ENCODE measurements at places on chromosomes 16 and 17.

DNA sequence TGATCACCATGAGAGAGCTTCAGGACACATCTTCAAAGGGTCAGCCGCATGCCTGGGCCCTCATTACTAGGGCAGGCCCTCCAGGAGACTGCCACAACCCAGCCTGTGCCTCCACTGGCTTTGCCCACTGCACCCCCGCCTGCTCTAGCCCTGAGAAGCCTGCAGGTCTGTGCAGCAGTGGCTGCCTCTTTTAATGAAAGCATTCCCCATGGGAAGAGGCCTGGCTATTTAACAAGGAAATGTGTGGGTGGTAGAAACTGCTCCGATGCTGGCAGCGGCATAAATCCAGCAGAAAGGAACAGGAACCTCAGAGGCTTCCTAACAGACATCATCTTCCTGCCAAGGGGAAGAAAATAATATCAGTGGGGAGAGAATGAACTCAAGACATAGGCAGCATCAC, 375 bp upstream of the KRT32 start:
- no peak overlapping the region for H3K4me3 ChIP-seq
- DNase-seq: no peak
- H3K36me3 ChIP-seq: no peaks in the 10 kb centered on the region
- no peak overlapping the region for H3K27ac ChIP-seq

- peaks cover 8% of the 10 kb centered on the region for H3K4me1 ChIP-seq
- H3K4me3 ChIP-seq: no peak overlapping the region
- H3K27ac ChIP-seq: no peak overlapping the region
- H3K27me3 ChIP-seq: peaks cover 27% of the 10 kb centered on the region
- H3K36me3 ChIP-seq: no peaks in the 10 kb centered on the region
These were observed 5.4 kb downstream of the TPSD1 start for GRCh38 chr16:1261131-1261892.

DNA sequence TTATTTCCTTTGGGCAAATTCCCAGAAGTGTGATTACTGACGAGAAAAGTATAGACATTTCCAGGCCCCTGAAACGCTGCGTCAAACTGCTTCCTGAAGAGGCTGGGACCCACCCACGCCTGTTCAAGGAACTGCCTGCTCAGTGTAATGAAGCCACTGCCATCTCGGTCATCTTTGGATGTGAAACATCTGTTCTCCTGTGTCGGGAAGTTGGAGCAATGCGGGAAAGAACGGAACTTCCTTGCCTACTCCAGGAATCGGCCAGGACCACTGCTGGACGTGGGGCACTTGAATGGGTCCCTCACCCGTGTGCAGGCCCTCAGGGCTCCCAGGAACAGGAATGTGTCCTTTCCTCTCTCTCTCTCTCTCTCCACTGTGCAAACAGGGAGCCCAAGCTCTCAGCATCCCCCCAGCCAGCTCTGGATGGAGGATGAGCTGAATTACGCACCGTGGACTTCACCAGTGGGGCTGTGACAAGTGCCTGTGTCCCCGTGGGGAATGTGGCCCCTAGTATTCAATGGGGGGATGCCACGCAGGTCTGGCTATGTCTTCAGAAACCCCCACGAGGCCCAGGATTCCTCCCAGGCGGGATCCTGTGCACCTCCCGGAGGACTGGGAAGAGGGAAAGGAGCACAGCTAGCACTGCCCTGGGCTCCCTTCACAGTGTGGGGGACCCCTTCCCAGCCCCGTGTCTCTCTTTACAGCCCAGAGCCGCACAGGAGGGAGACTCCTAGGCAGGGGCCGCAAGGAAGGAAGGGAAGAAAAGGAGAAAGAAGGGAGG, 18.3 kb upstream of the LITAF start:
- H3K27me3 ChIP-seq: no peaks in the 10 kb centered on the region
- H3K36me3 ChIP-seq: no peaks in the 10 kb centered on the region
- no peak for DNase-seq
- no peak overlapping the region for H3K27ac ChIP-seq
- no peaks in the 10 kb centered on the region for H3K4me1 ChIP-seq

DNA sequence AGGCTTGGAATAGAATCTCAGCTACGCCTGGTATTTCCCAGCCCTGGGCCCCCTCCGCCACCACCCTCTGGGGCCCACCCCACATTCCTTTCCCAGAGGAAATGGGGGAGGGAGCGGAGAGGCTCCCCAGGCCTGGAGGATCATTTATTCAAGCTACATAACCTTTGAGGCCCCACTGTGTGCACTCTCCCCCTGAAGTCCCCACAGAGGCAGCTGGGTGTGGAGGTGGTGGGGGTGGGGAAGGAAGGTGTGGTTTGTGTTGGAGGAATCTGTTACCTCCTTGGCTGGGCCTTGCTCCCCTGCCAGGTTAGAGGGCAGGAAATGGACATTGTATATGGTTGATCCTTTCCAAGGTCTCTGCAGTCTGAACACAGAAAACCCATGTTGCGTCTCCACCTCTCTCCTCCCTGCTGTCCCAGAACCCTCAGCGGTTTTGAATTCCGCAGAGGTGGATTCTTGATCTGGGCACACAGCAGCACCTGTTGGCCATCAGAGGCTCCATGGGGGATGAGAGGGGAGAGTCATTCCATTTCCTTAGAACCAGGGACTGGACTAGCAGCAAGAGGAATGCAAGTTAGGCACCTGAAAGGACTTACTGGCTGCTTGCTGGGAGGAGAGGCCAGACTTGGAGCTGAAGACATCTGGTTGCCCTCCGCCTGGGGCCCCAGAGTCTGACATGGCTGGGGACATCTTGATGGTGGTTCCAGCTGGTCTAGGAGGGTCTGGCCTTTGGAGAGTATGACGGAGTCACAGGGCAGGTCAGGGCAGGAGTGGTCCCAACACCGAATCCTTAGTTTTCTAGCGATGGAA, 23.0 kb downstream of the ARHGAP23 start:
- no peak overlapping the region for H3K4me3 ChIP-seq
- no peak for DNase-seq
- H3K36me3 ChIP-seq: no peaks in the 10 kb centered on the region
- H3K27ac ChIP-seq: no peak overlapping the region
- peaks cover 19% of the 10 kb centered on the region for H3K27me3 ChIP-seq

- H3K4me3 ChIP-seq: no peak overlapping the region
- DNase-seq: no peak
- no peaks in the 10 kb centered on the region for H3K4me1 ChIP-seq
- H3K36me3 ChIP-seq: no peaks in the 10 kb centered on the region
- no peaks in the 10 kb centered on the region for H3K27me3 ChIP-seq
These were observed 26.8 kb upstream of the WSCD1 start for GRCh38 chr17:6043405-6043804.

GRCh38 chr16:58107709-58108108, 21.5 kb downstream of the CFAP20 start:
- no peak overlapping the region for H3K4me3 ChIP-seq
- no peak overlapping the region for H3K27ac ChIP-seq
- H3K36me3 ChIP-seq: no peaks in the 10 kb centered on the region
- H3K27me3 ChIP-seq: no peaks in the 10 kb centered on the region

GRCh38 chr16:67930191-67930590, 1.5 kb downstream of the CTRL start:
- no peak overlapping the region for H3K27ac ChIP-seq
- H3K4me3 ChIP-seq: no peak overlapping the region
- H3K36me3 ChIP-seq: peaks cover 41% of the 10 kb centered on the region
- peaks cover 6% of the 10 kb centered on the region for H3K4me1 ChIP-seq
- DNase-seq: no peak

DNA sequence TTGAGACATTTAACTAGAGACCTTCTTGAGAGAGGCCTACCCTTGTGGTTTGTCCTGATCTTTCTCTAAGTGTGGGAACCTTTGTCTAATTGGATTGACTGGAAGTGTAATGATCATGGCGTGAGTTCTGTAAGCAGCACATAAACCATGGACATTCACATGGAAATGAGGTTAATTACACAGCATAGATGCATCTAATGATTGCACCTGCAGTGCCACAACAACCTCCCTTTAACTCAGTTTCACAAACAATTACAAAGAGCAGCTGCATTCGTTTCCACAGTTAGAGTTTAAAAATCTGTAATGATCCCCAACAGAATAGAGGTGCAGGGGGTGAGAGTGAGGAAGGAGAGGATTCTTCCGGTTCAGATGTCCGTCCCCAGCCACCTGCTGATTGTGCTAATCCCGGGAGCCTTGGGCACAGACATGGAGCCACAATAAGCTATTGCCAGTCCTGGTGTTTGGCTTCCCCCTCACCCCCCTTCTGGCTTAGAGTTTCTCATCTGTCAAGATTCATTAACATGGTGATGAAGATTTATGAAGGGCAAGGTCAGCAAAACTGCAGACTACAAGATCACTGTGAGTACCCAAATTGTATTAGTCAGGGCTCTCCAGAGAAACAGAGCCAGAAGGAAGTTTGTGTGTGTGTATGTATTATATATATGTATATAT, 659.2 kb upstream of the SOX9 start:
- H3K27ac ChIP-seq: no peak overlapping the region
- H3K4me3 ChIP-seq: no peak overlapping the region
- no peaks in the 10 kb centered on the region for H3K27me3 ChIP-seq
- H3K4me1 ChIP-seq: no peaks in the 10 kb centered on the region
- no peak for DNase-seq
- no peaks in the 10 kb centered on the region for H3K36me3 ChIP-seq

DNA sequence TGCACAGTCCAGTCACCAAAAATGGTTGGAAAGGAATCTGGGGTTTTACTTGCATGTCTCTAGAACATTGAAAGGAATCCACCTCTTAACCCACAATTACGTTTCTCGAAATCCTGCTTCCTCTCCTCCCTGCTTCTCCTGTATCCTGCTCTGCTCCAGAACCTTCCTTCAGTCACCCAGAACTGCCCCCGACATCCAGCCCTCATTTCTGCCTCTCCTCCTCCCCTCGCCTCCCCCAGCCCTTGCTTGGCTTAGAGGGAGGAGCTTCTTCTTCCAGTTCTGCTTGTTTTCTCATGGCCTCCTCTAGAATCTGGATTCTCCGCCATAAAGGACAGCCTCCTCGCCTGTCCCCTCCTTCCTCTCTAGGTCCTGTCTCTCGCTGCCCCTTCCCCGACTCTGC, 48.3 kb downstream of the ZDHHC7 start:
- no peak for DNase-seq
- H3K27me3 ChIP-seq: no peaks in the 10 kb centered on the region
- H3K36me3 ChIP-seq: no peaks in the 10 kb centered on the region
- no peak overlapping the region for H3K4me3 ChIP-seq

DNA sequence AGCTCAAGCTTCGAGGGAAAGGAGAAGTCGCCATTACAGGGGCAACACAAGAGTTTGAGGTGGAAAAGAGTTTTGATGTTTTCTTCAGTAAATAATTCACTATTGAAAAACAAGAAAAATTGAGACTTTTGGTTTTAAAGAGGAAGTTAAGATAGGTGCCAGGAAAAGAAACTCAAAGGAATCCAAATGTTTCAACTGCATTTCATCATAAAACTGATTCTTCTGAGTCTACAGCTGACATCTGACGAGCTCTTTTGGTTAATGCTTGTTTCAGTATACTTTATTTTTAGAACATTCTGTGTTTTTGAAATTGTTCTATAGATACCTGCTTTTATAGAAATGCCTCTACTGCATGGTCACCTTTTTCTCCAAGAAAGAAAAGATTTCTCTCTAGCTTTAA, 54.0 kb downstream of the ERN1 start:
- H3K36me3 ChIP-seq: peaks cover 65% of the 10 kb centered on the region
- no peak for DNase-seq
- H3K4me1 ChIP-seq: peaks cover 10% of the 10 kb centered on the region
- H3K4me3 ChIP-seq: no peak overlapping the region

DNA sequence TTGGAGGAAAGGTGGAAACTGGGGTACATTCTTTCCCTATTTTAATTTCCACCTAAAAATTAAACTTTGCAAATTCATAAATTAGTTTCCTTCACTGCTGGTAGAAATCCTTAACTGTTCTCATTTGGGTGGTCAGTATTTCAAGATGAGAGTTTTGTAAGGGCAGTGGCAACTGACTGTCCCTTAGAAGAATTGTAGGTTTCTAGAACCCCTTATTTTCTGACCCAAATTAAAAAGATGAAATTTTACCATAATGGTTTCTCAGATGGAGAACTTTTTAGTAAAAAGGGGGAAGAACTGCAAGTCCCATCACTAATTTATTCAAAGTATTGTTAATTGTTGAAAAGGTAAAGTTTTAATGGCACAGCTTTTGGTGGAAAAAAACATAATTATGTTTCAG, 5.6 kb downstream of the IGF2BP1 start:
- peaks cover 10% of the 10 kb centered on the region for H3K4me1 ChIP-seq
- H3K27ac ChIP-seq: no peak overlapping the region
- no peaks in the 10 kb centered on the region for H3K36me3 ChIP-seq
- H3K27me3 ChIP-seq: peaks cover 78% of the 10 kb centered on the region
- DNase-seq: no peak

- H3K4me1 ChIP-seq: peaks cover 19% of the 10 kb centered on the region
- no peak overlapping the region for H3K27ac ChIP-seq
- H3K4me3 ChIP-seq: no peak overlapping the region
These were observed 4.1 kb upstream of the GPRC5C start for GRCh38 chr17:74427763-74428153.

DNA sequence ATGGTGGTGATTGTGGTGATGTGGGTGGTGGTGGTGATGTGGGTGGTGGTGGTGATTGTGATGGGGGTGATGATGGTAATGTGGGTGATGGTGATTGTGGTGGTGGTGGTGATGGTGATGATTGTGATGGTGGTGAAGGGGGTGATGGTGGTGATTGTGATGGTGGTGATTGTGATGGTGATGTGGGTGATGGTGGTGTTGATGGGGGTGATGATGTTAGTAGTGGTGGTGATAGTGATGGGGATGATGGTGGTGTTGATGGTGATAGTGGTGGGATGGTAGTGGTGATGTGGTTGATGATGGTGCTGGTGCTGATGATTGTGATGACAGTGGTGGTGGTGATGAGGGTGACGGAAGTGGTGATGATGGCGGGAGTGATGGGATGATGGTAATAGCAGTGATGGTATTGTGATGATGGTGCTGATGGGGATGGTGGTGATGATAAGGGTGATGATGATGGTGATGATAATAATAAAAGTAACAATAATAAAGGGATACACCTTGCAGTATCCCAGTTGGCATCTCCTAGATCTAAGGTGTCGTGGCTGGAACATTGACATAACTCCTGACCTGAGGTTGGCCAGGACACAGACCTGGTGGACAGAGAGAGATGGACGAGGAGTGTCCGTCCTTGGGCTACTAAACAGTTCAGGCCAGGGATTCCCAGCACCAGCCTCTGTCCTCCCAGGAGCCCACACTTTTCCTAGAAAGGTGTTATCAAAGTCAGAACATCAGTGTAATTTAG, 344.5 kb downstream of the SEC14L1 start:
- H3K27ac ChIP-seq: peak overlapping the region; percentile 21
- no peak for DNase-seq
- peaks cover 94% of the 10 kb centered on the region for H3K36me3 ChIP-seq
- H3K4me3 ChIP-seq: no peak overlapping the region
- no peaks in the 10 kb centered on the region for H3K27me3 ChIP-seq

DNA sequence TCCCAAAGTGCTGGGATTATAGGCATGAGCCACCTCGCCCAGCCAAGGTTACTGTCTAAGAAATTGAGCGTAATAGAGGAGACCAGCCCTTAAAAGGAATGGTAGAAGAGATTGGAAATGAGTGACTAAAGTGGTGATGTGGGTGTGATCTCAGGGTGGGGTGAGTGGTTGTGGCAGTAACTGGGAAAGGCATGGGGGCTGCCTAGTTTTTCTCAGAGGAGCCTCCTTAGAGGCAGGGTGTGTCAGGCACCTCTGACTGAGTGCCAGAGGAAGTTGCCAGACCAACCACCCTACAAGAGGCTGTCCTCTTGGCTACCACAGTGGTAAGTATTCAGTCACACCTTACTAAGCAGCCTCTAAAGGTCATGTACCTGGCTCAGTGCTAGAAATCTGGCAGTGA, 8.9 kb downstream of the DUS2 start:
- H3K4me3 ChIP-seq: no peak overlapping the region
- peaks cover 10% of the 10 kb centered on the region for H3K36me3 ChIP-seq
- H3K4me1 ChIP-seq: no peaks in the 10 kb centered on the region
- H3K27ac ChIP-seq: no peak overlapping the region
- no peak for DNase-seq
- H3K27me3 ChIP-seq: no peaks in the 10 kb centered on the region
